Bladder microvascular endothelial cell (primary cell): ENCODE measurements at places on chromosomes 4 and X. TPM values are rescaled to one million over a fixed set of nuclear protein-coding genes. Genes with fewer than 3 reads are reported as not detected.

The VCX3B gene
- not detected in 2 replicates for total RNA-seq

The HERC5 gene
- total RNA-seq, result 3.9 and 4.0 TPM in 2 replicates

The LAS1L gene
- total RNA-seq, result 18.8 and 28.3 TPM in 2 replicates

The LANCL3 gene
- total RNA-seq, result 0.16 and 0.25 TPM in 2 replicates

The OTUD6A gene
- total RNA-seq, result not detected in 2 replicates

The FSTL5 gene
- under 0.01 and 0.63 TPM in 2 replicates for total RNA-seq

The MAGEA2 gene
- not detected in 2 replicates for total RNA-seq

The POU3F4 gene
- total RNA-seq, result not detected in 2 replicates

The BST1 gene
- total RNA-seq, result 19.3 and 154 TPM in 2 replicates

The RHOXF2B gene
- not detected in 2 replicates for total RNA-seq

The GAGE2A gene
- not detected in 2 replicates for total RNA-seq

The HPSE gene
- 0.81 and 5.1 TPM in 2 replicates for total RNA-seq

The TMPRSS11E gene
- total RNA-seq, result not detected in 2 replicates

The PDLIM3 gene
- 13.0 and 47.0 TPM in 2 replicates for total RNA-seq

The GPR50 gene
- not detected in 2 replicates for total RNA-seq

The PCDH18 gene
- 0.69 and 1.6 TPM in 2 replicates for total RNA-seq

The NDST3 gene
- 0.16 and 5.9 TPM in 2 replicates for total RNA-seq

The TCEAL7 gene
- total RNA-seq, result 0.88 and 2.8 TPM in 2 replicates

The NWD2 gene
- total RNA-seq, result not detected in 2 replicates

The NLGN3 gene
- total RNA-seq, result under 0.01 and 0.19 TPM in 2 replicates

The NXF2 gene
- not detected in 2 replicates for total RNA-seq

The CLDN22 gene
- not detected in 2 replicates for total RNA-seq

The FGF13 gene
- total RNA-seq, result 10.5 and 80.9 TPM in 2 replicates

The MAN2B2 gene
- 7.9 and 20.9 TPM in 2 replicates for total RNA-seq

The NDNF gene
- 0.16 and 5.1 TPM in 2 replicates for total RNA-seq

The ERAS gene
- not detected in 2 replicates for total RNA-seq

The BMX gene
- total RNA-seq, result 58.3 and 172 TPM in 2 replicates

The CLIC2 gene
- 5.4 and 10.4 TPM in 2 replicates for total RNA-seq

The LRP2BP gene
- total RNA-seq, result 0.16 and 0.94 TPM in 2 replicates
